HCEC 1CT (cell line): ENCODE measurements at places on chromosomes 2 and 18.
A peak's percentile ranks its signal among the peaks of the same experiment; 100 is the strongest.

DNA sequence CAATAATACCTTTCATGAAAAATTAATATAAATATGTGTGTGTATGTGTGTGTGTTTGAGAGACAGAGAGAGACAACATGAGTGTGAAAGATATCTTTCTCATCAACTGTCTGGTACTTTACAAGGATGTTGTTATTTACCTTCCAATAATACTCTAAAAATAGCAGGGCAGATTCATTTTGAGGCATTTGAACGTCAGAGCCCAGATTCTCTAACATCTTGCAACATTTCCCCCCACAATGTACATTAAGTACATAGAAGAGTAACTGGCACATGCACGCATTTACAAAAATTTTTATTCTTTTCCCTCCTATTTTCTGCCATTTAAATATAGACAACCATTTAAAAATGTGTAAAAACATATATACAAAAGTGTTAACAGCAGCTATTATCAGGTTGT, 100.9 kb downstream of the PID1 start:
- no peak for DNase-seq

GRCh38 chr2:99822474-99823207, 319.7 kb downstream of the AFF3 start:
- no peak for DNase-seq

DNA sequence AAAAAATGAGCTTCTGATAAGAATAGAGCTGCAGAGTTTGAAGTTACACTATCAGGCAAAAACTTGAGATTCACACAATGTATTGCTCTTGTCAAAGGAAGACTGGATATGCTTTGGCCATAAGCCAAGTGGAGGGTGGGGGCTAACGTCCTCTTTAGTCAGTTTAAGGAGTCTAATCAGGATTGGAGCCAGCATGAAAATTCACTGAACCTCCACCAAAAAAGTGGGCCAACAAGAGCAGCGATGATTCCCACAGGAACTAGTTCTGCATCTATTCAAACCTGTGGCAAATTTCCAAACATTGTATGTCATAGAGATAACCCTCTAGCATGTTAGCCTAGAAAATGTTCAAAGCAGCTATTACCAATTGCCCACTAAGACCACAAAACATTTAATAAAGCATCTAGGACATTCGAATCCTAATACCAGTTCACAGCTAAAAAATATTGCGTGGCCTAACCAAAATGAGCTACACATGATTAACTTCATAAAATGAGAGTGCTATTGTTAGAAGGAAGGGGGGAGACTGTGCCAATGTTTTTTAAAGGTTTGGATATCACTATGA, 43.5 kb upstream of the TMEM247 start:
- no peak for DNase-seq

DNA sequence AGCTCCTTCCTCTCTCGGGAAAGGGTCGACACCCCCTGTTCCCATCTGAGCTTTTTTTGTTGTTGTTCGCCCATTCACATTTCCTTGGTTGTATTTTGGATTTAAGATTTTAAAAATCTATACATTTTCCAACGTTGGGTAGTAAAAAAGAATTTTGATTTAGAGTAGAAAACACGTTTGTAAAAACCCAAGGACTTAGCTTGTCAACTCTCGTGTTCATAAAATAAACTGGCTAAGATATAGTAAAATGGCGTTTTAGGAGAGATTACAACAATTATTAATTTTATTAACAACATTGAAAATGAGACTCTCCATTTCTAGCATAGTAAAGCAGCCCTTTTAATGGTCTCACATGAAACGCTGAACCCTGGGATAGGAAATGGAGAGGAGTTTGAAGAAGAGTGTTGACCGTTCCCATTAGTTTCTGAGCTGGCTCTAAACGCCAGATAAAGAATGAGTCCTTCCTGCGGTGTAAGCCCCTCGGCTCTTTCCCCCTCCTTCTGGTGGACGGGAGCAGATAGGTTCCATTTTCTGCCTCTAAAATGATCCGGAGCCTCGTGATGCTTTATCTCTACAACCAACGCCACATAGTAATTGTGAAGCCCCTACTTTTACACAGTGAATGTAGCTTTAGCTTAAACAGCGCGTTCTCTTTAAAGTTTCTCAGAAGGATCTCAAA, 24.0 kb upstream of the ZNF516 start:
- peak; percentile 24 for DNase-seq

- no peak for DNase-seq
These were observed 29.4 kb upstream of the NOTO start for GRCh38 chr2:73172963-73173362.

GRCh38 chr2:126990605-126991532, 92.2 kb downstream of the TEX51 start:
- DNase-seq = no peak

DNA sequence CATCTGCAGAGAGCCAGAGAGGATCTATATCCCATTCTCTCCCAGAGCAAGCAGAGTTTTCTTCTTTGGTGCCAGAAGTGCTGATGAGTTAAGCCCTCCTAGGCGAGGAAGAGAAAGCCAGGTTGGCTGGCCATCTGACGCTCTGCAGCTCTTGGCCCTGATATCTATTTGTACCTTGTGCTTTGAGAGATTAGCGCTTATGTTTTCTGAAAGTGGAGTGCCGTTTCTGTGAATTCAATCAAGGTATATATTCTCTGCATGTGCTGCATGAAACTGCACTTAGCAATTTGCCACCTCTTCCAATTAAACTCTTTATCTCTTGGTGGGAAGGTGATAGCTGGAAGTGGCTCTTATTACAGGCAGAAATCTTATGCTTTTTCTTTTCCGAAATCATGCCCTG, 177.5 kb downstream of the LPIN1 start:
- no peak for DNase-seq

DNA sequence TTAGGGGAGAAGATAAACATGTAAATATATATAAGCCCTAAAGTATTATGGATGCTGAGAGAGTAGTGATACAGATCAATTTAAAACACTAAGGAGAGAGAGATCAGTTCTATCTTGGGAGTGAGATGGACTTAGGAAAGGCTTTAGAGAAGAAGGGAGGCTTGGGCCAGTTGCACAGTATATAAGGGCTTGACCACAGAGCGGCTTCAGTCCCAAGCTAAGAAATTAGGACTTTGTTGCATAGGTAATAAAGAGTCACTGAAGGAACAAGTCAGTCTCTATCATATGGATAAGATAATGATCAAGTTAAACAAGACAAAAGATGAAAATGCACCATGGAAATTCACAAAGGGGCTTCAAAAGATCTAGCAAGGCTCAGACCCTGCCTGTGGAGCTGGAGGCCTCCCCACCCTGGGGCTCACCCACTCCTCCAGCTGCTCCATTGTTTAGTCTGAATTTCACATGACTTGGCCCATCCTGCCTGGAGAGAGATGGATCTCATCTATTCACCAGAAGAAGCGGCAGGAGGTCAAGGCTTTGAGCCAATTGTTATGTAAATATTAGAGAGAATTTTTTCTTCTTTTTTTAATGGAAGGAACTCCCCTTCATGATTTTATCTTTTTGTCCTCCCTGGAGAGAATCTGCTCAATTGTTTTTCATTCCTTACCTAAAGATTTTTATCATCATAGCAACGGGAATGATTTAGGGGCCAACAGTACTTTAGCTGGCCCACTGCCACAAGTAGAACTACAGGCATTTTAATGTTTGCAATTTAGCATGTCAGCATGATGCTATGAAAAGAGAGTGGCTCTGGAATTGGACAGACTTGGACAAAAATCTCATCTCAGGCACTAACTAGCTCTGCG, 44.0 kb downstream of the GYPC start:
- no peak for DNase-seq

DNA sequence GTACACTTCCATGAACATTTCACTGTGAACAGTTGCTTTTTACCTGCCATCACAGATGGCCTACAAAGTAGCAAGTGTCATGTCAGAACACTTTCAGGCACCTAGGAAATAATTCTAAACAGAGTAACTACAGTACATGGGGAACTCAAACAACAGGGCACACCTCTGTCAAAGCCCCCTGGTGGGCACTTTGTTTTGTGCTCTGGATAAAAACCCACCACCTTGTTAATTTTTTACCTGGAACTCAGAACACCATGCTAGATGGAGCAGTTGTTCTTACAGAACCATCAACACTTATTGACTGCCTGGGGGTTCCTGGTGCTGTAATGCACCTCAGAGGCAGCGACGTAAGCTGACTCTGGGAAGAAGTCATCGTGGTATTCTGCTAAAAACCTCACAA, 2.3 kb downstream of the MSL3B start:
- no peak for DNase-seq

DNA sequence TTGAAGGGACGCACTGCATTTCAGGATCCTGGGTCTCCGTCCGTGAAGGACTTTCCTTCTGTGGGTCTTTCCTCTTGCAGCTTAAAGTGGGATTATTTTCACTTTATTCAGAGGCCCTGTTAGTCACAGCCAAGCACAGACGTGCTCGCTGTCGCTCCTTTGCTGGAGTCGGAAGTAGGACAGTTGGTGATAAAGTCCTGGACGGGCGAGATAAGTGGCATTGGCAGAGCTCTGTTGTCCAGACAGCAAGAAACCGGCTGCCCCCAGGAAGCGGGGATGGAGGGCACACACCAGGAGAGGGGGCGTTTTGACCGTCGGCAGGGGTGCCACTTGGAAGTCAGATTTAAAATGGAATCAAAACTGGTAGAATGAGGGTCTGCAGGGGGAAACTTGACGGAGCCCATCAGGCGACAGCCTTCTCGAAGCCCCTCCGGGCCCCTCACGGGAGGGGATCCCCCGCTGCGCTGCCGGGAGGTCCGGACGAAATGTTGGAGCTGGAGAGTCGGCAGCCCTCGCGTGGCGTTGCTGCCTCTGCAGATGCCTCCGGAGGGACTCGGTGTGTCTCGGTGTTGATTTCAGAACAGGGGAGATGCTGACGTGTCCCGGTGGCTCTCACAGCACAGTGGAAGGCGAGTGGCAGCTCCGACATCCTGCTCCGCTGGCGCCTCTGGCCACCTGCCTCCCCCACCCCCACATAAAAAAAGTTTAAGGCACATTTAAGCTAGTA, 124.2 kb downstream of the NFATC1 start:
- no peak for DNase-seq

- DNase-seq = no peak
These were observed 8.5 kb upstream of the C2orf69 start for GRCh38 chr2:199902486-199903110.

DNA sequence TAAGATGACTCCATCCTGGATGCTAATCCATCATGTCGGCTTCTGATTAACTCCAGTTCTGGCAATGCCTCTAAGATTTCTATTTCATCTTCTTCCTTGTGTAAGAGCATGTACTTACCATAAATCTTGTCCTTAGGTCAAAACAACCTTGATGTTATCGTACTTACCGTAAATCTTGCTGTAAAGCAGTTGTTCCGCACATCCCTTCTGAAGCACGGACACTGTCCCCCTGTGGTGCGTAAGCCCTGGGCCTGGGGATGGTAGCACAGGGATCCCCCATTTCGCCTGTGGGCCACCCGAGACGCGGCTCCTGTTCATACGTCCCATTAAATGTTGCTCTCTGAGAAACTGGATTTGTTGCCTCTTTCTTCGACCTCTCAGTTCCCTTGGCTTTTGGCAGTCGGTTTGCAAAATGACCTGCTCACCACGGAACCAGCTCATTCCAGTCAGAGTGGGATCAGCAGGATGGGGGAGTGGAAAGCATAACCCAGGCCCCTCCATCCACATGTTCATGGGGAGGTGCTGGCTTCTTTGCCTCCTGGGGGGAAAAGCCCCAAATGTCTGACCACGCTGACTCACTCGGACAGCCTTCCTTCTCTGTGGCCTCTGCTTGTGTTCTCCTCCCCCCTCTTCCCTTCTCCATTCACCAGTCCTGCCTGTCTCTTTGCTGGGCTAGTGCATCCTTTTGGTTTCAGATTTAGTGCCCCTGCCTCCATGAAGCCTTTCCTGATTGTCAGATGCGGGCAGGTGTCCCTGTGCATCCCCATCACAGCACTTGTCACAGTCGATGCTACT, 49.9 kb downstream of the RAB31 start:
- DNase-seq = peak; percentile 21

DNA sequence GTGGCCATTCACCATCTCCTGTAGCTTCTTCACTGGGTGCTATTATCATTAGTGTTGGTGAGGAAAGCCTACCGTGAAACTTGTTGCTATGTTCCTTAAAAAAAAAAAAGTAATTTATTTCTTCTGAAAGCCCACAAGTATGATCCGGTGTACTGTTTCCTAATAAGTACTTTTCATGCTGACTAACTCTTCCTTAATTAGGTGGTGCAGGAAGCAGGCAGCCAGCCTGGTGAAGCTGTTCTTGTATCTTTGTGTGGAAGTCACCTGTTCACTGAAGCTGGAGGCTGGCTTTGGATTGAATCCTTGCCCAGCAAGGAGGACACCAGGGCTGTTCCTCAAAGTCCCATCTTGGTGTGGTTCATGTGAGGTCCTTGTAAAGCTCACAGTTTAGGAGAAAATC, 321.7 kb upstream of the THSD7B start:
- DNase-seq = no peak

DNA sequence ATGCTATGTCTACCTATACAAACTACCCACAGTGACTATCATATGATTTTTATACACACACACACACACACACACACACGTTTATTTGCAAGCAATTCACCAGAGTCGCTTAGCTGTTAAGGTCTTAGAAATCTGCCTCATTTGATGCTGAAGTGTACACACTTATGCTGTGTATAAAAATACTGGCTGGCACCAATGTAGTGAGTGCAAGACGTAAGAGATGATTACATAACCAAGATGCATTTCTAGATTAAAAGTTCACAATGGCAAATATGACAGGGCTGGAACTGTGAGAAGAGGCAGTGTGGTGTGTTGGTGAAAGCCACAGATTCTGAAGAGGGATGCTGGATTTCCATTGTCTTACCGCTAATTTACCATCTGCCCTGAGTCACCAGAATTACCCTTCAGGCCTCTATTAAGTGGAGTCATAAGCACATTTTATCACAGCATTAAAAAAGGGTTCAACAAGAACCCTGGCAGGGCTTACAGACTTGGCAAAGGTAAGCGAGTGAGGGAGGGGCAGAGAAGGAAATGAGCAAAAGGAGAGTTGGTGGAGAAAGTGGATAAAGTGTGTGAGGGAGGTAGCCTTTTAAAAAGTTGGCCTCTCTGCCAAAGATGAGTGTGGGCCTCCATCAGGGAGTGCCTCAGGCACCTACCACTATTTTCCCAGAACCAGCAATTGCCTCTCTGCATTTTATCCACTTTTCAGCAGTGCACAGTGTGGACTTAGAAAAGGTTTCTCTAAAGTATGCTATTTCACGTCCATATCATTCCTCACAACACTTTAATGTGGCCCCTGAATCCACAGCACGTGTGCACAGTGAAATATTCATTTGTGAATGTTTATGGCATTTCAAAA, 21.5 kb downstream of the MEIS1 start:
- DNase-seq = no peak
